ENCODE measurements at places on chromosomes 6 and 20.

GRCh38 chr20:23519556-23519955, 28.6 kb downstream of the CST8 start:
- H3K36me3 ChIP-seq: no peaks in the 10 kb centered on the region
- H3K4me3 ChIP-seq: no peak overlapping the region
- no peaks in the 10 kb centered on the region for H3K4me1 ChIP-seq
- no peak for DNase-seq
- H3K27me3 ChIP-seq: peaks cover 6% of the 10 kb centered on the region
- H3K27ac ChIP-seq: no peak overlapping the region

DNA sequence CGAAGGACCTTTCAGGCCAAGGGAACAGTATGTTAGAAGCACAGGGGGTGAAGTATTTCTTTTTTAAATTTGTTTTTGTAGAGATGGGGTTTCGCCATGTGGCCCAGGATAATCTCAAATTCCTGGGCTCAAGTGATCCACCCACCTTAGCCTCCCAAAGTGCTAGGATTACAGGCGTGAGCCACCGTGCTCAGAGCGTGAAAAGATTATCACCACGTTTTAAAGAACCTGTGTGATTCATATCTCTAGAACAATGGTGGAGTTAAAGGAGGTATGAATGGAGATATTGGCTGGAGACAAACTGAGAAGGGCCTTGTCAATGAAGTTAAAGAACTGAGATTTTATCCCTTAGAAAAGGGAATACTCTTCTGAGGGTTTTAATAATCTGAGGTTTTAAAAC, 9.7 kb downstream of the ASF1A start:
- H3K27ac ChIP-seq: peak overlapping the region; percentile 7
- peaks cover 94% of the 10 kb centered on the region for H3K36me3 ChIP-seq
- DNase-seq: no peak
- H3K27me3 ChIP-seq: no peaks in the 10 kb centered on the region
- H3K4me3 ChIP-seq: no peak overlapping the region
- H3K4me1 ChIP-seq: peaks cover 82% of the 10 kb centered on the region

- H3K27ac ChIP-seq: no peak overlapping the region
- no peak overlapping the region for H3K4me3 ChIP-seq
- no peaks in the 10 kb centered on the region for H3K4me1 ChIP-seq
These were observed 13.5 kb downstream of the CNKSR3 start for GRCh38 chr6:154496793-154497517.

- no peak overlapping the region for H3K27ac ChIP-seq
- no peaks in the 10 kb centered on the region for H3K36me3 ChIP-seq
- no peak for DNase-seq
- H3K4me1 ChIP-seq: no peaks in the 10 kb centered on the region
- H3K27me3 ChIP-seq: peaks cover 10% of the 10 kb centered on the region
- no peak overlapping the region for H3K4me3 ChIP-seq
These were observed 37.0 kb upstream of the ECI2 start for GRCh38 chr6:4172368-4172767.

- H3K4me3 ChIP-seq: no peak overlapping the region
- no peak for DNase-seq
- no peaks in the 10 kb centered on the region for H3K27me3 ChIP-seq
- H3K4me1 ChIP-seq: no peaks in the 10 kb centered on the region
- no peak overlapping the region for H3K27ac ChIP-seq
- H3K36me3 ChIP-seq: no peaks in the 10 kb centered on the region
These were observed 24.8 kb upstream of the EZR start for GRCh38 chr6:158843751-158844683.
